Activated CD8-positive, alpha-beta T cell treated with anti-CD3 and anti-CD28 coated beads for 36 hours (primary cell): ENCODE measurements at places on chromosomes 16 and 17. TPM values are rescaled to one million over a fixed set of nuclear protein-coding genes. Genes with fewer than 3 reads are reported as not detected.
A peak's percentile ranks its signal among the peaks of the same experiment; 100 is the strongest.

- DNase-seq, result no peak
Observed at GRCh38 chr16:88491560-88492310, 38.7 kb downstream of the ZFPM1 start.

TNK1 gene
- 6.8 TPM for total RNA-seq

GRCh38 chr17:19247473-19247872 is 10.3 kb downstream of the EPN2 start:
- no peak for DNase-seq

GRCh38 chr16:54070789-54071343 is 215.7 kb downstream of the IRX3 start:
- no peak for DNase-seq

ANKFY1 gene
- 46.3 TPM for total RNA-seq

PRSS36 gene
- total RNA-seq, result 0.72 TPM

GRCh38 chr16:57020651-57021050 is 31.3 kb downstream of the NLRC5 start:
- no peak for DNase-seq

DNA sequence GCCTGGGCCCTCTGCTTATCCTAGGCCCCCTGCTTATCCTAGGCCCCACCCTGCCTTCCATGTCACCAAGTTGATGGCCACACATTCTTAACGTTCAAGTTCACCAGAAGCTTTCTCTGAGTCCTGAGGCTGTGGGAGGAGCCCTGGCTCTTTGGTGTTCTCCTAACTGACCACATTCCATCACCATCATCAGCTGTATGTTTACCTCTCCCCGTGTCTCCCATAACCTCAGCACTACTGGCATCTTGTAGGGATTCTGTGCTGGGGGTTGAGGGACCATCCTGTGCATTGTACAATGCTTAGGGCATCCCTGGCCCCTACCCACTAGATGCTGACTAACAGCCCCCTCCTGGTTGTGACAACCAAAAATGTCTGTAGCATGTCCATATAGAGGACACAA is 99.3 kb downstream of the NDE1 start:
- DNase-seq, result no peak

DNA sequence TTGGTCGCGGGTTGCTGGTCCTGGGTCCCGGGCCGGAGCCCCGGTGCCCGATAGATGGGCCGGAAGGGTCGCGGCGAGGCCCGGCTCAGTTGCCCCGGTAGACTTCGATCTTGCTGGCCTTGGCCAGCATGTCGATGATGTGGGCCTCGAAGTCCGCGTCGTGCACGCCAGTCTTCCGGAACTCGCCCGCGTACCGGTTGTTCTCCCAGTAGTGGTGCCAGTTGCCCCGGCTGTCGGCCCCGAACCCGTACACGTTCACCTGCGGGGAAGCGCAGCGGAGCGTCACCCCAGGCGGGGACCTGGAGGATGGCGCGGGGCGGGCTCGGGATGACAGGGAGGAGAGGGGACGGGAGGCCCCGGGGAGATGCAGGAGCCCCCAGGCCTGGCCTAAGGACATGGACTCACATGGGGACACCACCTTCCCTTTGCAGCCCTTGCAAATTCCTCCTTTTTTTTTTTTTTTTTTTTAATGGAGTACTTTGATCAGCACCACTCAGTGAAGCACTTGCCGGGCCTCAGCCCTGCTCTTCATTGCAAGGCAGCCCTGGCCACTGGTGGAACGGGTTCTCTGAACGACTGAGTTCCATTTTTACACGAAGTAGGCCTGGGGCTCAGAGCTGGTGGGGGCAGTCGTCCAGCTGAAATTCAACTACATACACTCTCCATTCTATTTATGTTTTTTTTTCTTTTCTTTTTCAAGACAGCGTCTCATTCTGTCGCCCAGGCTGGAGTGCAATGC is 35.1 kb downstream of the DDX19A start:
- no peak for DNase-seq

DNA sequence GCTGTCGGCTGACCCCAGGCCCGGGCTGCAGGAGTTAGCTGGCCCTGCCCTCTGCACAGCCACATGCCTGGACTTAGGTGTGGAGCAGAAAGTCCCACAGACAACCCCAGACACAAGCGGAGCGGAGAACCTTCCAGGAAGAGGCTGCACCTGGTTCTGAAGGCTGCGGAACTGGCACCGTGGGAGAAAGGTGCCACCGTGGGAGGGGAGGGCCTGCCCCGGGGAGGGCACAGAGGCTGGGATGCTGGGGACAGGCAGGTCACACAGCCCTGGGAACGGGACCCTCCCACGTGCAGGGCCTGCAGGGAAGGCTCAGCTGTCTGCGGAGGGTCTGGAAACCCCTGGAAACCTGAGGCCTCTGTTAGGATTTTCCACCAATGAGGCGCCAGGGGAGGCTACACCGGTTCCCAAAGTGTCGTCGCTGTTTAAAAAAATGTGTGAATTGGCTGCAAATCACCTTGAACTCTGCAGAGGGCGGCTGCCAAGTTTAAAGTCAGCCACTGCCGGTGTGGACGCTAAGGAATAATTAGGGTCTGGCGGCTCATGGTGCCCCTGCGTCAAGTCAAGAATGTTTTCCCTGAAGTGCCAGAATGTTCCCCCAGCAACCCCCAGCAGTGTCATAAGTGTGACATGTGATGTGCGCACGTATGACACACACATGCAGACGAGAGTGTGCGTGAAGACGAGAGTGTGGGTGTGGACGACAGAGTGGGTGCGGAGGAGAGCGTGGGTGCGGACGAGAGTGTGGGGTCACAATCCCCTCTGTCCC is 50.9 kb upstream of the PABPN1L start:
- DNase-seq, result no peak

GRIN2C gene
- total RNA-seq, result not detected

DNA sequence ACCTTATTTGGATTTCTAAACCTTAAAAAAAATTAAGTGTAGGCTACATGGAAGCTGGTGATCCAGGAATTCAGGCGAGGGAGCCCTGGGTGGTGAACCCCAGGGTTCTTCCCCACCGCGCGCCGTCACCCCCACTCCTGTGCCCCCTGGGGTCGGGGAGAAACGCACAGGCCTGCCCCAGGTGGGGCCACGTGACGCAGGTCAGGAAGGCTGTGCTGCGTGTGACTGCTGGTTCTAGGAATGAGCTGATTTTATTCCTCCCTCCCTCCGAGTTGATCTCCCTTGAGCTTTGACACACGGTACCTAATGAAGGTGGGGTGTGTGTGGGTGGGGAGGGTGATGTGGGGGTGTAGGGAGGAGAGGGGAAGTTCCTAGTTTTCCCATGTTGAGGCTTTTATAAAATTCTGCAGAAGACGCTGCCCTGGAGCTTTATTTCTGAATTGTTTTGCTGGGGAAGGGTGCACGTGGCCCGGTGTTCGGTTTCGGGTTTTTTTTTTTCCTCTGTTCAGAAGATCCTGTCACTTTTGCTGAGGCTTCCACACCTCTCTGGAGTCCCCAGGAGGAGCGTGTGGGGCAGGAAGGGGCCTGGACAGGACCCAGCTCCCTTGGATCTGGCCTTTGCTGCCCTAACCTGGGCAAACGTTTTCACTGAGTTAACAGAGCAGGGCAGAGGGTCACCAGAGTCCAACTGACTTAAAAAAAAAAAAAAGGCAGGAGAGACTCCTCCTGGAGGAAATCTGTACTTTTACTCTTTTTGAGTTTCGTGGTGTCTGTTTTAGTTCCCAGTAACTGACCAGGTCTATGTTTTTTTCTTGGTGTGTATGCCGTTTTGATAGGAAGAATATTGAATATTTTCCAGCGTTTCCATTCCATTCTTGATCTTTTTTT is 55.8 kb upstream of the GSE1 start:
- DNase-seq, result peak; percentile 73

DNA sequence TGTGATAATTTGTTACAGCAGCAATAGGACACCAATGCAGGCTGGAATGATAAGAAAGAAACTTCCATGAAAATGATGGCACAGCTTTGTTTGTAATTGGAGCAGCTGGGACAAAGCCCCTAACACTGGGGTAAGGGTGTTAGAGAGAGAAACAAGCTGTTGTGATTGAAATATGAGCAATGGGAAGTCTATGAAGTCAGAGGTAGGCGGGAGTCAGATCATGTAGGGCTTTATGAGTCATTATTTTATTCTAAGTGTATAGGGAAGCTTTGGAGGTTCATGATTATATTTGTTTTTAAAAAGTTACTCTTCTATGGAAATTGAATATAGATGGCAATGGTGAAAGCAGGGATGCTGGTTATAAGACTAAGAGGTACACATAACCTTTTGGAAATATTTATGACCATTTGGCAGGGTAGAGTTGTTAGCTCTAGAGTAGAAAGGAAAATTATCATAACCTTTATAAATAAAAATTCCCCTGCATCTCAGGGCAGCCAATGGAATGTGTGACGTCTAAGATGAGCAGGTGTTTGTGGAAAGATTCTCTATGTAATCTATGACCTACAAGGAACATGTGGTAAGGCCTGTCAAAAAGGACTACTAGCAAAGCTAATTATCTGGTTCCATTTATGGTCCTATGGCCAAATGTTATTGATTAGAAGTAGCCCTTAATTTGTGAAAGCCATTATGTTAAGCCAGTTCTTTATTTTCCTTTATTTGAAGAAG is 85.6 kb downstream of the KCNJ2 start:
- DNase-seq, result no peak

GRCh38 chr17:49676276-49676868 is 1.5 kb downstream of the SPOP start:
- peak; percentile 28 for DNase-seq

ATP6V0A1 gene
- total RNA-seq, result 5.8 TPM

GRCh38 chr16:13923703-13924298 is 3.8 kb downstream of the ERCC4 start:
- DNase-seq, result no peak

PLEKHH3 gene
- 0.65 TPM for total RNA-seq
